NCI-H82 (cell line): ENCODE measurements at places on chromosomes 12 and 14.

DNA sequence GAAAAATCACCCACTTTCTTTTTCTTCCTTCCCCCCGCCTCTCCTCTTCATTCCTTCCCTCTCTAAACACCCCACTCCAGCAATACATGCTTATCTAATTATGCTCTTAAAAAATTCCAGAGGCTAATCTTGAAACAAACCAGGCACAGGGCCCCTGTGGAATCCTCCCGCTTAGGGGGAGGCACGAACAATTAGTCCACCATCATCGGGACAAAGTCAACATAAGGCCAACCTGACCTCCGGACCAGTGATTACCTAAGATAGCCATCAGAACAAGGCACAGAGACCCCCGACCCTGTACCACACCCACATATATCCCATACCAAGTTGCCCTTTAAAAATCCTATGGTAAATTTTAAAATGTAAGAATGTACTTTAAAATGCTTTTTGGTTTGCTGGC, 47.1 kb downstream of the KIF21A start:
- peak; percentile 61 for DNase-seq

- DNase-seq, result no peak
Measured at GRCh38 chr14:77347751-77348150, 26.9 kb downstream of the GSTZ1 start.

GRCh38 chr14:81193924-81194633, 26.7 kb downstream of the GTF2A1 start:
- DNase-seq, result no peak

GRCh38 chr12:105559310-105559709, 228.8 kb downstream of the C12orf75 start:
- DNase-seq, result no peak

DNA sequence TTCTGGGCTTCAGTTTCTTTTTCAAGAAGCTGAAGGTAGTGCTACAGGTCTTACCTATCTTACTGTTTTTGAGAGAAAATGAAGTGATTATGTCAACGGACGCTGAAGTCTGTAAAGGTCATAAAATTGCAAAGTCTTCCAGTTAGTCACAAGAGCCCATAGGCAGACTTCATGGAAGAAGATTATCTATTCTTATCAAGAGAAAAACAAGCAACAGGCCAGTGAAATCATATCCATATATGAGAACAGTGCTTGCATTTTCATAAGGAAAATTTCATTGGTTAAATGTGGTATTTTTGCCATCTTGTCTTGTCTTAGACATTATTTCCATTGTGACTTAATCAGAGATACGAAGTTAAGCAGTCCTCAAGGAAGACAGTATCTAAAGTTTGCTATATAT, 412.7 kb upstream of the SEL1L start:
- no peak for DNase-seq

DNA sequence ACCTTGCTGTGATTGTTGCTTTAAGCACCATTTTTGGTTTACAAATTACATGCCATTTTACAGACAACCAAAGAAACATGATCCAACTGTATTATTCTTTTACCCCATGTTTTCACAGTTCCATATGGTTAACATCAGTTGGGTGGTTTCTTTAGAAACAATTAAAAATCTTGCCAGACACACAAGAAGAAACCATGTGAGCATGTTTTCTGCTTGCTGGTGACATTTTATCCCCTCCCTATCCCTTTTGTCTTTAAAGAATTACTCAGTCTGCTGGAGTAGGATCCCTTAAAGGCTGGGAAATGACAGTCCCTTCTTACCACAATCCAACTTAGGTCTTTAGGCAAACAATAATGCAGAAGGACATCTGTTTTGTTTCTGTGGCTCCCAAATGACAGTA, 121.8 kb upstream of the PLXNC1 start:
- DNase-seq, result no peak
